ENCODE measurements at places on chromosomes 5 and 9.
A peak's percentile ranks its signal among the peaks of the same experiment; 100 is the strongest.

GRCh38 chr5:123819386-123819785 is 307.4 kb downstream of the CSNK1G3 start:
- no peak for DNase-seq

- no peak for DNase-seq
These were observed 401.9 kb downstream of the TLE4 start for GRCh38 chr9:79973627-79974026.

DNA sequence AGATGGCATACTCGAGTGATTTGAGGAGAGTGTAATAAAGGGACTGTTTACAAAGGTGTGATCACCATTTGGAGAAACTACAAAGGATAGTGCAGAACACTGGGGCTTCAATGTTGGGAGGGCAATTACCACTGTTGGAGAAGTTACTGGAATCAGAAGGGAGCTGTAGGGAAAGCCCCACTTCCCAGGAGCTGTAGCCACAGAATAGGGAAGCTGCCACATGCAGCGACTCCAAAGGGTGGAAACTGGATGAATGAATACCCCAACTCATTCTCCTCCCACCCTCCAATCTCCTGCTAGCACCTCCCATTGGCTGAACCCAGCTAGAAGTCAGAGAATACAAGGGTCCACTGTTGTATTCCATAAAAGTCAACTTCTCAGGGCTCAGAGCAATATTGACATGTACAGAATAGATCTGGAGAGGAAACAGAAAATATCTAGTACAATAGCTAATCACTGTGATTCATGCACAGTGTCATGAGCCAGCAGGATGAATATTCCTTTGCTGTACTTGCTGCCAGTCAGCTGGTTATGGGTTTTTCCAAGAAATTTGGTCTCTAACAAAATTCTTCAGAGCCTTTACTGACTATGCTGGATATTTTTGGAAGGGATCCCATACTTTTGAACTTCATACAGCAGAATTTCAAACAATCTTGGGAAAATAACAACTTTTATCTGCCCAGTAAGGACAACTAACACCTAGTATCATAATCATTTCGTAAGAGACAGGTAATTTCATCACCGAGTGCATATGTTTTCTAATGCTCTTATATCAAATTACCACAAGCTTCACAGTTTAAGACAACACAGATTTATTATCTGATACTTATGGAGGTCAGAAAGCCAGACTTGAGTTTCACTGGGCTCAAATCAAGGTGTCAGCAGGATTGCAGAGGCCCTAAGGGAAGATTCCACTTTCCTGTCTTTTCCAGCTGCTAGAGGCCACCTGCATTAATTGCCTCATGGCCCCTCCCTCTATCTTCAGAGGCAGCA is 39.6 kb downstream of the PDCD1LG2 start:
- DNase-seq: no peak

DNA sequence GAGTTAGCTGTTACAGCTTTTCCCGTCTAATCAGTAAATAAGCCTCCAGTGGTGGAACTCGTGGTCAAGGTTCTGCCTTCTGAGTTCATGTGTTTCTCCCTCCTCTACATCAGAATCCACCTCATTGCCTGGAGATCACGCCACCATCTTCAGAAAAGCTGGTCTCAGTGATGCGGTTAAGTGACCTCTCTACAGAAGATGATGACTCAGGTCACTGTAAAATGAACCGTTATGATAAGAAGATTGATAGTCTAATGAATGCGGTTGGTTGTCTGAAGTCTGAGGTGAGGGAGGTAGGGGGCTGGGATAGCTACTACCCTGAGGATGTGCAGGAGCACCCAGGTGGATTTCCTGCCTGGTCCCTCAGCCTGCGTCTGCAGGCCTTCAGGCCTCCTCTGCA is 13.3 kb downstream of the ODF2 start:
- no peak for DNase-seq

DNA sequence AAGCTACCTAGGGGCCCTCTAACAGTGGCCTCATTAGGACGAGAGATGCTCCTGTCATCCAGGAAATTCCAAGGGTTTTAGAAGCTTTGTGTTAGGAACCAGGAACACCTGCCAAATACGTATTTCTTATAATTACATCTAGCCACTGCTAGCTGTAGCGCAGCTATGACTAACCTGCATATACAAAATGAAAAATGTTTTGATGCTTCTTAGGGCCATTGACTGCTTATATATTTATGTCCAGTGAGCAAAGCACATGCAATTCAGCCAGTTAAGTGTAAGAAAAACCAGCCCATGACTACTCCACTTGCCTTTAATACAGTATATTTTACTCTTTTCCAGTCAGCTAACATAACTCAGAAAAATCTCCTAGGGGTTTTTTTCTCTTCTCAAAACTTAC is 143.3 kb downstream of the TRPM3 start:
- no peak for DNase-seq

GRCh38 chr5:6081727-6082210 is 296.6 kb downstream of the MED10 start:
- no peak for DNase-seq

DNA sequence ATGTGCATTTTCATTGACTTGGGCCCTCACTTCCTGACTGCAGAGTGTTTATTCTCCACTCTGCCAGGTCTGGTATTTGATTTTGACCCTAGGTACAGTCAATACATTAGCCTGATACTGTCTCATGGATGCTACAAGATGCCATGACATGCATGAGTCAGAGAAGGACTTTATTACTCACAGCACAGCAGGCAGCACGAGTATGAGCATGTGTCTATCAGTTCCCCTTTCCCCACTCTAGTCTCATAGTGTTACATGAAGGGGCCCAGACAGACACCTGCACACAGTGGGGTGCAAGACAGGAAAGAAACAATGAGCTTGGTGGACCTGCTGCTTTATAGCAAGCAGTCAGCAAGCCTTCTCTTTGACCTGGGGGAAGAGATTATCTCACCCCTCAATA is 19.6 kb downstream of the ITGA2 start:
- DNase-seq: no peak

DNA sequence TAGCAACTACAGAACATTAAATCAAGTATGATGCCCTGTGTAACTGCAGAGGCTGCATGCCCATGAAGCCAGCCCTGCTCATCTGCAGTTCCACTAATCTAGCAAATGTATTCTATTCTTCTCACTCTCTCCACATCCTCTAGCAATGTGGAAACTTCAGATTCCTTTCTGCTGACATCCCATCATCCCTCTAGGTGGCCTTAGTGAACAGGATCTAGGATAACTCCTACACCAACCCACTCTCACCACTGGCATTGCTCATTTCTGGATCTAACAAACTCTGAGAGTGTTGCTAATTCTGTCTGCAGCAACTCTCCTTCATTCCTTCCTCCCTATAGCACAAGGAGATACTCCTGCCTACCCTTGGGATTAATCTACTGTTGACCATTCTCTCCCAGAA is 80.8 kb downstream of the FAM81B start:
- DNase-seq: peak; percentile 6

DNA sequence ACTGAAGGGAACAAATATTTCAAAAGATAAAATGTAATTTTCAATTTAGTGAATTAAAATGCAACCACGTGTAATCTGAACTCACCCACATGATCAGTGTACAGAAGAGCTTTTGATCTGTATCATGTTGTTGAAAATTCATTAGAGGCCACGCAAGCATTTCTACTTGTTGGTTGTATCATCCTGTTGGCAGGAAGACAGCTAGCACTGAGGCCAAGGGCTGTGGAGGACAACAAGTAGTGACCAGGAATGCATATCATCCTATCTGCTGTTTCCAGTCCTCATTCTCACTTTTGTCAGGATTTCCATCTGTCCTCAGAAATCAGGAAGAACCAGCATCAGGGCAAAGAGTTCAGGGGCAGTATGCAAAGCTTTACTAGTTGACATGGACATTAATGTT is 29.9 kb upstream of the CKS2 start:
- no peak for DNase-seq

DNA sequence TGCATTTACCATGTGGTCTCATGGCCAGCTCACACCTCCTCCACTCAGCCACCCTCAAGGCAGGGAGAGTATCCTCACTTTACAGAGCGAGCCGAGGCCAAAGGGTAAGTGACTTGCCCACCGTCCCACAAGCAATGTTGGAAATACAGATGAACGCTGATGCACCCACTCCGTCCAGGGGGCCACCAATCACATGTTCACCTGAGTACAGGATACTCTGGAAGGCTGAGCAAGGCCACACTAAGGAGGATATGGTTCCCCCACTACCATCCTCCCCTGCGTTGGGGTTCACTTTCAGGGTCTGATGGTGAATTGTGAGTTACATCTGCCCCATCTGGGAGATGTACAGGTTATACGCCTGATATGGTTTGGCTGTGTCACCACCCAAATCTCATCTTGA is 128.8 kb downstream of the ATPSCKMT start:
- no peak for DNase-seq

DNA sequence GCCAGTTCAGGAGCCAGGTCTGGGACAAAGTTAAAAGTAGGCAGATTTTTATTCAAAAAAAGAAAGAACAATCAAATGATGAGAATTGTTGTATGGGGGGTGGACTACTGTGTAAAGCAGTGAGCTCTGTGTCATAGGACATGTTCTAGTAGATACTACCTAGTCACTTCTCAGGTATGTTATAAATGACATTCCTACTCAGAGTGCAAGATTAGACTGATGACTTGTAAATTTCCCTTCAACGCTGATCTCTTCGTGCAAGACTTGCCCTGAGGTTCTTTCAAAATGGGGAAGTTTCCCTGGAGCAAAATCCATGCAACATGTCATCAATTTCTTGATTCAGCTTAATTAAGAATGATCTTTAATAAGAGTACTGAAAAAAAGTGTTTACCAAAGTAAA is 175.1 kb downstream of the RORB start:
- no peak for DNase-seq

DNA sequence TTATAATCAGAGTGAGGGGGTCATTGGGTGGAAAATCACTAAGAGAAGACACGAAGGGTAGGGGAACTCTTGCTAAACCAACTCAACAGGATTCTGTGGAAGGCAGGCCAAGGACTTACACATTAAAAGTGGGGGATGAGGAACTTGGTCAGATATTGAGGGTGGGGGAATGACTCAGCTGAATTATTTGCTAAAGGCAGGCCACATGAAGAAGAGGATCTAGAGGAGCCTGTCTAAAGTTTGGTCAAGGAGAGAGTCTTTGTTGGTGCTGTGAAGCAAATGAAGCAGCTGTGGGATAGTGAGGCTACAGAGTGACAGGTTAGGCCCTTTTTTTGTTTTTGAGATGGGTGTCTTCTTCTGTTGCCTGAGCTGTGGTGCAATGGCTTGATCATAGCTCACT is 63.9 kb upstream of the SPRY4 start:
- no peak for DNase-seq

DNA sequence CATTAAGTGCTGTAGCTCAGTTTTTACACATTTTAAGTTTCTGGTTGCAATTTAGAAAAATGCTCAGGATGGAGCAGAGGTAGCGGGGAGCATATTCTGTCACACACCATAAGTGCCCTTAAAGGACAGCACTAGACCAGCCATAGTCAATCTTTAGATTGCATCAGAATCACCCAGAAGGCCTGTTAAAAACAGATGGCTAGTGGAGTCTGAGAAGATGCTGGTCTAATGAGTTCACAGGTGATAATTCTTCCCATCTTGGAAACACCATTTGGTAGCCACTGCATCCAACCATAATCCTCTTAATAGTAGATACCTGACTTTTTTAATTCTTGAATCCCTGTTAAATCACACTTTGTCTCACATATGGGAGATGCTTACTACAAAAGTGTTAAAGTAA is 113.2 kb downstream of the CDH18 start:
- DNase-seq: no peak

GRCh38 chr5:150300496-150301169 is 2.1 kb downstream of the ARSI start:
- DNase-seq: no peak

GRCh38 chr5:17448877-17449276 is 49.2 kb upstream of the TAF11L2 start:
- DNase-seq: no peak

GRCh38 chr9:18492612-18493011 is 18.7 kb downstream of the ADAMTSL1 start:
- DNase-seq: no peak

- DNase-seq: no peak
These were observed 32.3 kb downstream of the NRG2 start for GRCh38 chr5:140010798-140011197.

- DNase-seq: no peak
These were observed 184.0 kb downstream of the FBXO4 start for GRCh38 chr5:42109006-42109572.

DNA sequence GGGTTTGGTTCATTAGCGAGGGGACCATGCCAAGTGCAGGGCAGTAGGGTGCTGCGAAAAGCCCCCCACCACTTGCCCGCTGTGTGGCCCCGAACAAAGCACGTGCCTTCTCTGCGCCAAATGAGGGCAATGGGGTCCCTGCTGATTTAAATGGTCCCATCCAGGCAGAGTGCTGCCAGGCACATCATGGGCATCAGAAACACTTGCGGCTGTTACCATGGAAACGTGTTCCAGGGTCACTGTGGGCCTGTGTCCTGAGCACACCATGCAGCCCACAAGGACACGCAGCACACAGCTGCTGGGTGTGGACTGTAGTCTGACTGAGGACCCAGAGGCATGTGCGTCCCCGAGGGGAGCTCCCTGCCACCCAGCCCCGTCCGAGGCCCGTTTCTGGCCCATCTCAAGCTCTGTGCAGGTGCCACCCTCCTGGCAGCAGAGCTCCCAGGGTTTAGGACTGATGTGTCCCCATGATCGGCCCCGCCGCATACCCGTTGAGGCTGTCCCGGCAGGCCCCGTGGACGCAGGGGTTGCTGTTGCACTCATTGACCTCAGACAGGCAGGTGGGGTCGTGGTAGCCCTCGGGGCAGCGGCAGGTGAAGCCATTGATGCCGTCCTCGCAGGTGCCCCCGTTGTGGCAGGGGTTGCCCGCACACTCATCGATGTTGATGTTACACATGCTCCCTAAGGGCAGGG is 31.3 kb upstream of the SEC16A start:
- DNase-seq: no peak

DNA sequence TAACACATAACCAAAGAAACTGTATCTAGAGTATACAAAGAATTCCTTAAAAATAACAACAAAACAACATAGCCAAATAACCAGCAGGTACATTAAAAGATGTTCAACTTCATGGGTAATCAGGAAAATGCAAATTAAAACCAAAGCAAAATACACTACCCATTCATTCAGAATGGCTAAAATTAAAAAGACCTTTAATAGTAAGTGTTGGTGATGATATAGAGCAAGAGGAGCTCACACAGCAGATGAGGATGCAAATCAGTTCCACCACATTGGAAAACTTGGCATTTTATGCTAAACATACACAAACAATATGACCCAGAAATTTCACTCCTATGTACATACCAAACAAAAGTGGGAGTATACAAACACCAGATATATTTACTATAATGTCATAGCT is 97.8 kb downstream of the DENND1A start:
- DNase-seq: no peak

DNA sequence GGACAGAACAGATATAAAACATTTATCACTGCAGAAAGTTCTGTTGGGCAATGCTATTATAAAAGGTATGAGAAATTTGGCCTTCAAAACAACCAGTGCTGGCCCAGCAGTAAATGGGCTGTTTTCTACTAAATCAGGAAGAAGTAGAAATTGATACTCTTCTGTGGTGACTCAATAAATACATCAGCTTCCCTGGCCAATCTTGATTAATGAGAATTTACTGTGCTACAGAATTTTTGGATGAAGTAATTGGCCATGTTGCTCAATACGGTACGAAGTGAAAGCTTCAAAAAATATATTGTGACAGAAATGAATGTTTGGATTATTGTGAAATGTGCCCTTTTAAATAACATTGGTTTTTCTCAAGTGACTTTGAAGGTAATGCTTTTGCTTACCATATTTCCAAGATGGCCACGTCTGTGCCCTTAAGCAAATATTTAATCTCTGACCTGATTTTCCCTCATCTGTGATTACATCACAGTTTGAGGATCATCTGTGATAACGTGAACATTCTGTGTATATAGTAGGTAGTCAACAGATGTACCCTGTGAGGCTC is 4.2 kb downstream of the DNAJA1 start:
- no peak for DNase-seq
